ENCODE measurements at places on chromosomes 1 and 21.
A peak's percentile ranks its signal among the peaks of the same experiment; 100 is the strongest.

DNA sequence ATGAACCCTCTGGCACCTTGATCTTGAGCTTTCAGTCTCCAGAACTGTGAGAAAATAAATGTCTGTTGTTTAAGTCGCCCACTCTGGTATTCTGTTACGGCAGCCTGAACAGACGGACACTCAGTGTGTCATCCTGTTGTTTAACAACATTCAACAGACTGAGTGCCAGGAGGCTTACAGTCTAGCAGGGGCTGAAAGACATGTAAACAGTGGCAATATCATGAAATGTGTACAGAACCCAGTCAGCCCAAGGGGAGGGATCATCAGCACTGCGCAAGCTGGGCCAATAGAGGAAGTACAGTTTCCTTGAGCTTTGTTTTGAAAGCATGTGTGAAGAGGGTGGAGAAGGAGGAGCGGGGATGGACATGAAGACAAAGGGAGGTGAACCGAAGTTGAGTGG is 13.6 kb downstream of the DIP2A start:
- DNase-seq = no peak

DNA sequence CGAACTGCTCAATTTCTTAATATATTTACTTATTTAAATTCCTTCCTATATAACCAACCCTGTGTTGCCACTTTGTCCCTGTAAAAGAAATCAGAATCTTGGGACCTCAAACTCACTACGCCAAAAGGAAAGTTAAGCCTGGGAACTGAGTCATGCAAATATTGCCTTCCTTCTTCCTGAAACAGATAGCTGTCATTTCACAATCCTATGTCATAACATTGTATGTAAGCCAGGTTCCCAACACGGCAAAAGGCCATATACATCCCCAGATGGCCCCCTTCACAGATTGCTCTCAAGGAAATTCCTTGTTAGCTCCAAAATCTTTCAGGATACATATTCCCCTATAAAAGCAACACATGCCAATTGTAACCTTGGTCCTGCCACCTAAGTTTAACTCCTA is 39.7 kb downstream of the C21orf91 start:
- DNase-seq = no peak

GRCh38 chr1:219308367-219308766 is 134.7 kb downstream of the LYPLAL1 start:
- DNase-seq = no peak

DNA sequence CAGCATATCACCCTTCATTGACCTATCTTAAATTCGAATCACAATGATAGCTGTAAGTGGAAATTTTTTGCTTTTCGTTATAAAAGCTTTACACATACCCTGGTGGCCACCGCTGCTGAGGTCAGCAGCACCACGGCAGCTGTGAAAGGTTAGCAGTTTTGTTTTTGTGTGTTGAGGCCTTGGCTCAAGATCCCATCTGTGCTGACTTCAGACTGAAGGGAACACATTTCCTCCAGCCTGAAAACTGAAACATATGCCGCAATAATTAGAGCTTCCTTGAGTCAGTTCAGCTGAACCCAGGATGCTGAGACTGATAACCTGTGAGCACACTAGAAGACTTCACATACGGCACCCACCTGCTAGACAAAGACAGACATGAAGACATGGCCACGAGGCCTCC is 103.0 kb downstream of the SMYD3 start:
- DNase-seq = no peak

DNA sequence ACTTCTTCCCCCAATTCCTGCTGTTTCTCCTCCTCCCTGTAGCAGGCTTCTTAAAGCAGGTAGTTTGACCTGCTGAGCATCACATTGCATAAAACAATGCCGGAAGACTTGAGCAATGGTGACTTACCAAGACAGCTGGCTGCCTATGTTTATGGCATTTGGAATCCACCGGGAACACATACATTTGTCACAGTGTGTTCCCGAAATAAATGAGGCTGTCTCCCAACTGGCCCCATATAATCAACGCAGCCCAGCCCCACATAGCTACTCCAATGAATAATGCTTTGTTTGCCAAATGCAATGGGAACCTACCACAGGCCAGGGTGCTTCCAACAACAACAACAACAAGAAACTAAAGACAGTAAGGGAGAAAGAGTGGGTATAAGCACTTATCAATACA is 186.1 kb upstream of the MAP1LC3C start:
- DNase-seq = no peak

DNA sequence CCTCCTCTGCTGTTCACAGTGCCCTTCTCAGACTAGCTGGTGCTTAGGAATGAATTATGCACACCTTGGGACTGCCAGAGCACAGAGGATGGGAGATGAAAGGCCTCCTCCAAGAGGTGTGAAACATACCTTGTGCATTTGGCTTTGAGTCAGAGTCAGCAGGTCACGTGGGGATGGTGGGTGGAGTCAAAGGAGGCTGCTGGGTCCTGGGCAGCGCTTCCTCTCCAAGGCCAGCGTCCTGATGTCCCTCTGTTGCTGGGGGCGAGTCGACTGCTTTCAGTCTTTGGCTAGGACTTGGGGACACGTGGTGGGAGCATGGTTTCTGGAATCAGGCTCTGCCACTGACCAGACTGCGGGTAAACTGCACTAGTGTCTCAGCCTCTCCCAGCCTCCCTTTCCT is 91.2 kb downstream of the AJAP1 start:
- DNase-seq = peak; percentile 42

GRCh38 chr1:5447503-5447960 is 544.7 kb downstream of the NPHP4 start:
- DNase-seq = no peak

DNA sequence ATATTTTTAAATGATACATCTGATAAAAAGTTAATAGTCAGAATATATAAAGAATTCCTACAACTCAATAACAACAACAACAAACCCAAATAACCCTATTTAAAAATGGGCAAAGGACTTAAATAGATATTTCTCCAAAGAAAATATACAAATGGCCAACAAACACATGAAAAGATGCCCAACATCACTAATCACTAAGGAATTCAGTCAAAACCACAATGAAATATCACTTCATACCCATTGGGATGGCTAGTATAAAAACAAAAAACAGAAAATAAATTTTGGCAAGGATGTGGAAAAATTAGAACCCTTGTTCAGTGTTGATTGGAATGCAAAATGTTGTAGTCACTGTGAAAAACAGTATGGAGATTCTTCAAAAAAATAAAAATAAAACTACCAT is 184.8 kb upstream of the RAB4A start:
- DNase-seq = no peak

DNA sequence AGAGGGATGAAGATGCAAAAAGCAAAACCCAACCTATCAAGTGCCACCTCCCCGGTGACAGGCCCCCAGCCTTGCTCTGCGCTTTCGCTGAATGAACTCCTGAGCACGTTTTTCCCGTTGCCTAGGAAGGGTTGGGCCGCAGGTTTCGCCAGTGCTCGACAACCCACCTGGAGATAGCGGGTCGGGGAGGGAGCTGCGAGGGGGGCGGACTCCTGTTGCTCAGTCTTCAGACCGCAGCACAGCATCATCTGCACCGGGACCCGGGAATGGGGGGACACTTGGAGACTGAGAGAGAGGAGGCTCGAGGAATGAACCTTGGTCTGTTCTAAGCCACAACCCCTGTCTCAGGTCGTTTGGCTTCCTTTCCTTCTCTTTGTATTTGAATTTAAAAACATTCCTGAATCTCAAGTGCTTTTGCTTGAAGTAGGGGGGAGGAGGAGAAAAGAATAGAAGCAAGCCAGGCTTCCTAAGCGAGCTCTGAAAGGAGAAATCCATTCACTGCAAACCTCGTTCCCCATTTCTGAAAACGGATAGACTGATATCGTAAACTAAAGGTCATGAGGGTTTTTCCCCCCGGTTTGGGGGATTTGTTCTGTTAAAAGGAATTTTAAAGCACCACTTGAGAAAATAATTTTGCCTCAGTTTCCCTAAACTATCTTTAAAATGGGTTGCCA is 1.2 kb downstream of the AK5 start:
- peak; percentile 78 for DNase-seq

Measured in H9 (cell line).